GM23338 (cell line): ENCODE measurements at places on chromosomes 12 and 14.

DNA sequence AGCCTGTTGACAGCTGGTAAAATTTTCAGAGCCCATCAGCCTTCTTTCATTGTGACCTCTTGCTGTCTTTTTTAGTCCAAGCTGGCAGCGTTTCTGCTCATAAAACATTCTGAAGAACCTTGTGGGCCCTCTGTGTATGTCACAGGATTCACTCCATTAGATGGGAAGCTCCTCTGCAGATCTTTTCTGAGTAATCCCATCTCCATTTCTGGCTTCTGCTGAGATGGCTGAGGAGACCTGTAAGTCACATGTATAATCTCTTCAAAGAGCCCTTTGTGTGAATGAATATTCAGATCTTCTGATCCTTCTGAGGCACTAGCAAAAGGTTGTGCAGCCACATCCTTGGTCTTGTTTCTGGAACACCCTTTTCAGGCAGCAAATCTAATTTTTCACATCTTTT lies 2.8 kb downstream of the RXYLT1 start:
- H3K36me3 ChIP-seq: 0 out of 2 replicates have a peak, but pooled peaks cover 8% of the 10 kb centered on the region
- H3K27ac ChIP-seq: no peak overlapping the region
- H3K27me3 ChIP-seq: no peaks in the 10 kb centered on the region
- no peak for DNase-seq

DNA sequence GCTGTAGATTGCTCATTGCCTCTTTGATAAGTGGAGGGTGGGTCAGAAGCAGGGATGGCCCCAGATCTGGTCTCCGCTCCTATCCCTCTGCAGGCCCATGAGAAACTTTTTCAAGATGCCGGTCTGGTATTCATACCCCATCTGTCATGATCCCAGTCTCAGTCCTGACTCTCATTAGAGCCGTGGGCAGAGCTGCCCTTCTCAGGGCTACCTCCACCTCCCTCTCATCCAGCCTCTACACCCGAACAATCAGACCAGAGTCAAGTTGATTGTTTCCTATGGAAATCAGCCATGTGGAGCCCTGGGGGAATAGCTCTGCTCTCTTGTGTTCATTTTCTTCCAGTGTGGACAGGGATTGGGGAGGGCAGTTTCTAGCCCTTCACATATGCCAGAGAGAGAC lies 45.8 kb downstream of the NEUROD4 start:
- no peak overlapping the region for H3K27ac ChIP-seq
- H3K36me3 ChIP-seq: no peaks in the 10 kb centered on the region
- DNase-seq: no peak
- H3K4me1 ChIP-seq: peaks cover 16% of the 10 kb centered on the region

- no peak for DNase-seq
- H3K36me3 ChIP-seq: no peaks in the 10 kb centered on the region
- H3K4me3 ChIP-seq: no peak overlapping the region
- H3K27ac ChIP-seq: no peak overlapping the region
These were observed 196.6 kb upstream of the EGLN3 start for GRCh38 chr14:34147461-34147860.

DNA sequence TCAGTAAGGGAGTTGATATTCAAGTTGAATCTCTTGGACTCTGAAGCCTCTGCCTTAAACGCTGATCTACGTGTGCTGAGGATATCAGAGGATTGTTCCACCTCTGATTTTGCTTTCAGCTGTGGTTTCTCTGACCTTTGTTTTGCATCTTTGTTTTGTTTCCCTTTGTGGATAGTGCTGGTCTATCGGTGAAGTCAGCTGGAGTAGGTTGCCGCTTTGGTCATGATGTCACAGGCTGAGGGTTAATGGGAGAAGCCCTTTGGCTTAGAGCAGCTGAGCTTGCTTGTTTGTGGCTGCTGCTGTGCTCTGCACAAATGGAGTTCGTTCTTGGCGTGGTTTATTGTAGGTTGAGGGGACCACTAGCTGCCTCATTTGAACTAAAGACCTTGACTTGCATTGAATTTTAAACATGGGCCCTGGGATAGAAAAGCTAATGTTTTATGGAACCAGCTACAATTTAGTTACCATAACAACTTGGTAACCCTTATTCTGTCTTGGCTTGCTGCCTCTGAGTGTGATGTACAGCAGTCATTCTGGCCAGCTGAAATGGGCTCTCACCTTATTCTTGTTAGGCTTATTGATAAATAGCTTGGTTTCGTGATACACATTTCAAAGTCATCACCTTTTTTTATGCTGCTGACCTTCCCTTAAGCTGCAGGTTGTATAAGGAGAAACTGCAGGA lies 284.5 kb upstream of the E2F7 start:
- no peaks in the 10 kb centered on the region for H3K36me3 ChIP-seq
- no peak overlapping the region for H3K27ac ChIP-seq
- no peak for DNase-seq
- peaks cover 26% of the 10 kb centered on the region for H3K4me1 ChIP-seq

DNA sequence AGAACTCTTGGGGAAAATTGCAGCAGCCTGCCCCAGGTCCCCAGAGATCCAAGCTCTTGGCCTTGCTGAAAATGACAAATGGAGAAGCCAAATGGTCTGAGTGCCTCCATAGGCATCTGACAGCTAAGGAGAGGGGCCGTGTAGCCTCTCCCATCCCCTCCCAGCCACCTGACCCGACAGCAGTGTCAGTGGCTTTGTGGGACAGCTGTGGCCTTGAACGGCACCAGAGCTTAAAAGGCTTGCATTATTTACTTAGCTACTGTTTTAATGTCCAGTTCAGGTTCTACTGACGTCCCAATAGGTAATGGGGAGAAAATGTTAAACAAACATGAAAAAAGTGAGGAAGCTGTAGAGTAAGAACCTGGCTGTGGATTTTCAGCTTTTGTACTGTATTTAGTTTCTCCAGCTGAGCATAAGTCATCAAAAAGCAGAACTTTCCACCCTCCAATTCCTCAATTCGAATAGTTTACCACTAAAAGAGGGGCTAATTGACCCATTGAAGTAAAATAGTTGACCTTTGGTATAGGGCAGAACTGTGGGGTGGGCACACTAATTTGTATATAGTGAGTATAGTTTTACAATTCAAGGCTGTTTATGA lies 50.0 kb downstream of the FOS start:
- H3K36me3 ChIP-seq: no peaks in the 10 kb centered on the region
- H3K4me3 ChIP-seq: no peak overlapping the region
- no peak overlapping the region for H3K27ac ChIP-seq
- no peaks in the 10 kb centered on the region for H3K4me1 ChIP-seq
- no peaks in the 10 kb centered on the region for H3K27me3 ChIP-seq

GRCh38 chr14:95313707-95314106 lies 6.0 kb downstream of the CLMN start:
- DNase-seq: no peak
- H3K4me1 ChIP-seq: peaks cover 3% of the 10 kb centered on the region; the same call in 1 of the 2 replicates
- H3K27ac ChIP-seq: no peak overlapping the region

DNA sequence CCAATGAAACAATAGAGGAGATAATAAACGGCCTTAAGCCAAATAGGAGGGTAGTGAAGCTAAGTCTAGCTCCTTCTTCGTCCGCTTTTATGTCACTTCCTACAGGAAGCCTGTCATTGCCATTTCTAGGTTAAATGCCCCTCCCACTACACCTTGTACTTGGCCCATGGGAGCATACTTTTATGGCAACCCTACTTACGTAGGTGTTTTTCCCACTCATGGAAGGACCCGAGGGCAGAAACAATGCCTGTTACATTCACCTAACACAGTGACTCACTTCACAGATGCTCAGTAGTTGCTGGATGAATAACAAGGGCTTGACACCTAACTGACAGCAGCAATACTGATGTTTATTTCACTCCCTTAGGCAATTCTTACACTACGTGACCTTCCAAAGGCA lies 44.5 kb downstream of the ALKBH1 start:
- no peaks in the 10 kb centered on the region for H3K36me3 ChIP-seq
- no peak overlapping the region for H3K27ac ChIP-seq
- no peak overlapping the region for H3K4me3 ChIP-seq
- DNase-seq: no peak

- no peak for DNase-seq
- H3K4me3 ChIP-seq: peak overlapping the region; percentile 90
- peaks cover 29% of the 10 kb centered on the region for H3K27me3 ChIP-seq
- no peak overlapping the region for H3K27ac ChIP-seq
- H3K36me3 ChIP-seq: no peaks in the 10 kb centered on the region
These were observed 1.2 kb downstream of the ZNF641 start for GRCh38 chr12:48349471-48349870.

- no peak overlapping the region for H3K4me3 ChIP-seq
- no peak overlapping the region for H3K27ac ChIP-seq
- H3K27me3 ChIP-seq: no peaks in the 10 kb centered on the region
- H3K4me1 ChIP-seq: peaks cover 26% of the 10 kb centered on the region; the same call in 1 of the 2 replicates
- no peak for DNase-seq
These were observed 138.7 kb downstream of the PHLDA1 start for GRCh38 chr12:75892731-75893408.

DNA sequence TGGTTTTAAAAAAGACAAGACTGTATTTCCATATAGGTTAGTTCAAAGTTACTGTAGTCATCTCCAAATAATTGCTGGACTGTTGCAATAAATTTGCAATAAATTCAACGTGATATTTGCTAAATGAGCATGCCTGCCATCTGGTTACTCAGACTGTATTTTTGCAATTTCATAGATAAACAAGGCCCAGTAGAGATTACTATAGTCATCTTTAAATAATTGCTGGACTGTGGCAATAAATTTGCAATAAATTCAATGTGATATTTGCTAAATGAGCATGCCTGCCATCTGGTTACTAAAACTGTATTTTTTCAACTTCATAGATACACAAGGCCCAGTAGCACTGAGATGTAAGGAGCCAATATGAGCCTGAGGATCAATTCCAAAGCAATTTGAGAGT lies 5.6 kb downstream of the NTN4 start:
- H3K36me3 ChIP-seq: no peaks in the 10 kb centered on the region
- no peak overlapping the region for H3K4me3 ChIP-seq
- no peak for DNase-seq

DNA sequence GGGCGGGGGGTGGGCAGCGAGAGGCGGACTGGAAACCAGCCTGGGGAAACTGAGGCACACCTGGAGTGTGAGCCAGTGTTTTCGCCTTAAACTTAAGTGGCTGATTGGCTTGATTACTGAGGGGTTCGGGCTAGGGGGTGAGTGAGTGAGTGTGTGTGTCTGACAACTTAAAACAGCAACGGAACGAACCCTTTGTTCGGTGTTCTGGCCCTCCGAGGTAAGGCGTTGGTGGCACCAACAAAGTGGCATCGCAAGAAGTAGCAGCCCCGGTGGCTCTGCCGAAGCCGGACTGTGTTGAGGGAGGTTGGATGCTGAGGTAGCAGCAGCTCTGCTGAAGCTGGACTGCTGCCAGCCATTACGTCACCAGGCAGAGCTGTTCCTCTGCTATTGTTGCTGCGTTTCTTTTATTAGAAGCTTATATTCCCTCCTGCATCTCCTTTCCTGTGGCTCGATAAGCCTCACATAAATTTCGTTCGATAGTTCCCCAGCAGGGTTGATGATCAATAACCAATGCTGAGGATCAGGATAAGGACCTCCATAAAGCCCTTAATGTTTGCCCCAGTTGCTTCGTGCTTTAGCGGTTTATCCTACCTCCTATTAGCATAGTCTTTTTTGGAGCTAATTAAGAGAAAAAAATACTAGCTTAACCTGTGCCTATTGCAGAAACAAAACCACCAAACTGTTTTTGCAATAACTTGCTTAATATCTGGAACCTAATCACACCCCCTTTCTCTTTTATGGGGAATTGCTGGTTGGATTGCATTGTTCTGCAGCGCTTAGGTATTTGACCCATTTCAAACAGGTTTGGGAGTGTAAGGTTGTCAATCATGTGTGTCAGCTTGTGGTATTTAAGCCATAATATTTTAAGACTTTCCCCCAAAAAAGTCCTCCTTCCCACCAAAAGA lies 1.3 kb downstream of the GPR137C start:
- peaks cover 17% of the 10 kb centered on the region for H3K27me3 ChIP-seq
- H3K27ac ChIP-seq: no peak overlapping the region
- peak overlapping the region; percentile 80 for H3K4me3 ChIP-seq
- H3K4me1 ChIP-seq: peaks cover 21% of the 10 kb centered on the region; the same call in 1 of the 2 replicates
- no peaks in the 10 kb centered on the region for H3K36me3 ChIP-seq
- peak; percentile 50 for DNase-seq

DNA sequence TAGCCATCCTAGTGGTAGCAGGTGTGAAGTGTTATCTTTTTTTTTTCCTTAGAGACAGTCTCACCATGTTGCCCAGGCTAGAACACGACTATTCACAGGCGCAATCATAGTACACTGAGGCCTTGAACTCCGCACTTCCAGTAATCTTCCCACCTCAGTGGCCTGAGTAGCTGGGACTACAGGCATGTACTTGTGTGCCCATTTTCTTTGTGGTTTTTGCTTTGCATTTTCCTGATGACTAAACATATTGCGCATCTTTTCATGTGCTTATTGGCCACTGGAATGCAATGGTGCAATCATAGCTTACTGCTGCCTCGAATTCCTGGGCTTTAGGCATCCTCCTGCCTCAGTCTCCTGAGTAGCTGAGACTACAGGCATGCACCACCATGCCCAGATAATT lies 33.3 kb upstream of the GCH1 start:
- no peak overlapping the region for H3K27ac ChIP-seq
- no peak overlapping the region for H3K4me3 ChIP-seq

- H3K4me1 ChIP-seq: peaks cover 7% of the 10 kb centered on the region
- H3K27ac ChIP-seq: no peak overlapping the region
- H3K4me3 ChIP-seq: no peak overlapping the region
- peak; percentile 27 for DNase-seq
- H3K36me3 ChIP-seq: peaks cover 9% of the 10 kb centered on the region
These were observed 8.9 kb downstream of the GTF2A1 start for GRCh38 chr14:81211844-81212243.

- H3K4me3 ChIP-seq: no peak overlapping the region
- H3K27ac ChIP-seq: no peak overlapping the region
- no peaks in the 10 kb centered on the region for H3K27me3 ChIP-seq
- DNase-seq: no peak
- H3K4me1 ChIP-seq: 0 out of 2 replicates have a peak, but pooled peaks cover 11% of the 10 kb centered on the region
These were observed 125.5 kb downstream of the DAAM1 start for GRCh38 chr14:59313658-59314608.

- H3K36me3 ChIP-seq: no peaks in the 10 kb centered on the region
- no peak overlapping the region for H3K27ac ChIP-seq
- no peaks in the 10 kb centered on the region for H3K4me1 ChIP-seq
- H3K27me3 ChIP-seq: no peaks in the 10 kb centered on the region
- H3K4me3 ChIP-seq: no peak overlapping the region
These were observed 1145.4 kb upstream of the TMEM132C start for GRCh38 chr12:127121494-127122084.

- no peaks in the 10 kb centered on the region for H3K4me1 ChIP-seq
- no peaks in the 10 kb centered on the region for H3K27me3 ChIP-seq
- H3K4me3 ChIP-seq: no peak overlapping the region
- no peak for DNase-seq
- H3K27ac ChIP-seq: no peak overlapping the region
- H3K36me3 ChIP-seq: no peaks in the 10 kb centered on the region
These were observed 202.3 kb upstream of the NOS1 start for GRCh38 chr12:117563706-117564105.

- H3K27me3 ChIP-seq: no peaks in the 10 kb centered on the region
- H3K36me3 ChIP-seq: no peaks in the 10 kb centered on the region
- peak overlapping the region; percentile 97 for H3K27ac ChIP-seq
- H3K4me1 ChIP-seq: peaks cover 77% of the 10 kb centered on the region
- no peak overlapping the region for H3K4me3 ChIP-seq
These were observed 181.9 kb downstream of the PRKCH start for GRCh38 chr14:61503167-61503801.

GRCh38 chr12:32895688-32896431 lies 717 bp downstream of the PKP2 start:
- H3K36me3 ChIP-seq: no peaks in the 10 kb centered on the region
- H3K4me3 ChIP-seq: peak overlapping the region; percentile 76
- peaks cover 40% of the 10 kb centered on the region for H3K4me1 ChIP-seq

- H3K27me3 ChIP-seq: no peaks in the 10 kb centered on the region
- H3K36me3 ChIP-seq: no peaks in the 10 kb centered on the region
These were observed 124.2 kb downstream of the SRGAP1 start for GRCh38 chr12:63968673-63969072.
